AG09319 (cell line): ENCODE measurements at places on chromosomes 5 and 9.

DNA sequence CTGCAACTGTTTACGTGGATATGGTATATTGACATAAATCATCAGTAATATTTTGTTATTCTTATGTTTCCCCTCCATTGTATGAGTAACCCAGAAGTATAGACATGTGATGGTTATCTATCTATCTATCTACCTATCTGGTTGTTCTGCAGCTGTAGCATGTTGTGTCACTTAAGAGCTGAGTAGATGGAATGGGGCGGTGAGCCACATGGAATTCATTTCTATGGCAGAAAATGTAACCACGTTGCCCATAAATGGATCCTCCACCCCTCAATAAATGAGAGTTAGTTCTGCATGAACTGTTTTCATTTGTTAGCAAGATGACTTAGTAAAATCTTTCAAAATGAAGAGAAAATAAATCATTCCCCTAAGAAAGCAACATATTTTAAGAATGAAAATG, 553.2 kb downstream of the MAT2B start:
- DNase-seq, result no peak

- DNase-seq, result no peak
Measured at GRCh38 chr5:127590156-127590722, 58.6 kb upstream of the CTXN3 start.

- peak; percentile 50 for DNase-seq
Measured at GRCh38 chr5:142327111-142327842, 2.5 kb upstream of the SPRY4 start.

DNA sequence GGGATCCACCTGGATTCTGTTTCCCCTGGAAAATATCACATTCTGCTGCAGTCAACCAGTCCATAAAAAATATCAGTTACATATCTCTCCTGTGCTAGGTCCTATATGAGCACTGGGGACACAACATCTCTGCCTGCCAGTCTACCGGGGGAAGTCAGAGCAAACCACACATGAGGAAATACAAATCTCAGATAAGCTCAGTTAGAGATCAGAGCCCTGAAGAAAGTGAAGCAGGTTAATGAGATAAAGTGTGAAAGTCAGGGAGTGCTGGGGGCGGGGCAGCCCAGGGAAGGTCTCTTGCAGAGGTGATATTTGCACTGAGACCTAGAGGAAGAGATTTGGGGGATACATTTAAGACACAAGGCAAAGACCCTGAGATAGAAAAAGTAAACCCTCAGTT, 67.8 kb upstream of the SLC1A1 start:
- no peak for DNase-seq

DNA sequence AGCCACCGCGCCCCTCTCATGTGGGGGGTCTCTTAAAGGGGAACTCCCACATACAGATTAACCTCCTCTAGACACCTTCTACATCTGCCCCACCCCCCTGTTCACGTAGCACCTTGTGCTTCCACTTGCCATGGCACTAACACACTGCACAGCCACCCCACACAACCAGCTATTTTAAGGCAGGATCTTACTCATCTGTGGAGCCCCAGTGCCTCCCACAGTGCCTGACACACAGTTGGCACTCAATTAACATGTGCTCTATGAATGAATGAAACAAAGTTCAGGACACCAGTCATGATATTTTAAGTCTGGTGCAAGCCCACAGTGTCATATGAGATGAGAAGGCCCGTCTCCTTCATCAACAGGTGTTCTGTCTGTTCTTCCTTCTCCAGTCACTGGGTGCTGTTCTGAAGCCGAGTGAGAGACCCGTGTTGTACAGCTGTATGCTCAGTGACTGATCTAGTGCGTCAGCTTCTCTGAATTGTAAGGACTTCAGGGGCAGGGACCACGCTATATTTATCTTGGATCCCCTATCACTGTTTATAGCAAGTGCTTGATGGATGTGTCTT, 149.1 kb downstream of the TLE1 start:
- DNase-seq, result no peak

GRCh38 chr9:128120061-128120740, 7.3 kb downstream of the PTGES2 start:
- no peak for DNase-seq

DNA sequence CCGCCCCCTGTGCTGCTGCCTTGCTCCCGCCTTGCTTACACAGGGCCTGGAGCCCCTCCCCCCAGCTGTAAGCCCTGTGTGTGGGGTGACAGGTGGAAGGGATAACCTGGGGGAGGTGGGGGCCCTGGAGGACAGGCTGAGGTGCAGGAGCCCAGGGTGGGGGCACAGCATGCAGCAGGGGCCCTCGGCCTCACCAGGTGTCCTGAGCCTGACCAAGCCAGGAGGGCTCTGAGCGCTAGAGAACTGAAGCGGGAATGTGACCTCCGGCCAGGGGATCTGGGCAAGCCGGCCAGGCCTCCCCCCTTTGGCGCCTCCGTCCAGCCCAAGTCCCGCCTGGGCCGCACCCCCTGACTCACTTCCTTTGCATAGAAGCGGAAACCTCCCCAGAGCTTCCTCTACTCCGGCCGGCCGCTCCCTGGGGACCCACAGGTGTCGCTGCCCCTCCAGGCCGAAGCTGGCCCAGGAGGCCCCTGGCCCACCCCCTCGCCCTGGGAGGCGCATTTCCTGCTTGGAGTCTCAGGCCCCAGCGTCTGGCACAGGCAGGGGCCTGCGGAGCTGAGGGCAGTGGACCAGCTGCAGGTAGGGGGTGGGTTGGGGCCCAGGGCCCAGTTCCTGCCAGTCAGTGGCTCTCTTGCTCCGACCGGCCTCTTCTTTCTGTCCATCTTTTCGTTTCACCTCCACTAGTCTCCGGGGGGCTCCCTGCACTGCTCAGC, at the start of gene TOR4A:
TOR4A (plus strand) TSS at position 398 of the 713 bp plus-strand sequence. CDS start 964 bp downstream, outside the sequence.
- peak; percentile 43 for DNase-seq

DNA sequence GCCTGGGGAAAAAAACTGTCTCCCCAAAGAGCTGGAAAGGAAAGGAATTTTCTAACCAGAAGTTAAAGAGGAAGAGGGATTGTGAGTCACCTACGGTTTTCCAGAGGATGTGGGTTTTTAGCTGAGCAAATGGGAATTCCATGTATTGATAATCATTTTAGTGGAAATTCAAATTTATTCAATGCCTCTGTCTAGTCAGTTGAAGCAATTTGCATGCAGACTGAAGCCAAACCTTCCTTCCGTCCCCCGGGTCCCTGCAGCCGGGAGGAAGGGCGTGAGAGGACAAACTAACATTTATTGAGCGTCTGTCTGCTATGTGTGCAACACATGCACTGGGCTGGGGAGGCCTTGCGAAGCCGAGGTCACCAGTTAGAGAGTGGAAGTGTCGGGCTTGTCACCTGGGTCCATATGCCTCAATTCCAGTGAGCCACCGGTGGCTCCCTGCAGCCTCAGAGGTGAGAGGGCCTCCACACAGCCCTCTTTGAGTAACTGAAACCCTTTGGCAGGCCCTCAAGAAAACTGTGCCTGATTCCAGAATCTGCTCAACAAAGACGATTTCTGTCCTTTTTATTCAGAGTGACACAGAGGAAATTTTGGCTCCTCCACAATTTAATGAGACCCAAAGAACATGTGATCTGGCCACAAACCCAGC, 70.3 kb downstream of the COL27A1 start:
- DNase-seq, result no peak

DNA sequence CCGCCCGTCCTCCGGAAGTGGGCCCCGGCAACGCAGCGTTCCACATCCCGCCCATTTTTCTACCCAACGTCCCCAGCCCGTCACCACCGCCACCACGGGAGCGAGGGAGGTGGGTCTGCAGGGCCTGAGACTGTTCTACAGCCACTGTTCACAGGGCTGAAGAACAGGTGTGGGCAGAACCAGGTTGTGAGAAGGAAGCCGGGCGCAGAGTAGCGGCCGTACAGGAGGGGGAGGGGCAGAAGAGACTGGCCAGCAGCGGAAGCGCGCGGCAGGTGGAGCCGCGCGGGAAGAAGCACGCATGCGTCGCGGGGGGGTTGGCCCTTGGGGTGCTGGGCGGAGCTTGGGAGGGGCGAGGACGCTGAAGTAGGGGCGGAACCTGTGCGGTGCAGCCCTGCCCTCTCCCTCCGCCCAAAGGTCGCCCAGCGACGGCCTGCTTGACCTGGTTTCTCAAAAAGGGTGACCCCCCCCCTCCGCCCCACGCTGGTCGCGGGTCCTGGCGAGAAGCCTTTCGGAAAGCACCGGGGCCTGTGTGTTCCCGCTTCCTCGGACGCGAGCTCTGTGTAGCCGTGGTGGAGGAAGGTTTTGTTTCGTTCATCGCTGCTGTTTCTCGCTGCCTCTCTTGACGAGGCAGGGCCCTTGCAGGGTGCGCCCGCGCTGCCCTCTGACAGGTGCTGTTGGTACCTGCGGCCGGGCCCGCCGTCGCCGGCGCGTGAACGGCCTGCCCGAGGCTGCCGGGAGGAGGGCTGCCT, 7.8 kb upstream of the MGAT1 start:
- DNase-seq, result peak; percentile 86

DNA sequence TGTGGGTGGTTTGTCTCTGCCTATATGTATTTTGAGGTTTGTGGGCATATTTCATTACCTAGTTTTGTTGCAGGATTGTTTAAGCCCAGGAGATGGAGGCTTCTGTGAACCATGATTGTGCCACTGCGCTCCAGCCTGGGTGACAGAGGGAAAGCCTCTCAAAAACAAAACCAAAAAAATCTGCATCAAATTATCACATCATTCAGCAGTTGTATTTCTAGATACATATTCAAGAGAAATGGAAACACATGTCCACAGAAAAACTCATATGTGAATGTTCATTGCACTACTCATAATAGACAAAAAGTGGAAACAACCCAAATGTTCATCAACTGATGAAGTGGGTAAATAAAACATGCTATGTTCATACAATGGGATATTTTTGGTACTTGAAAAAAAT, 29.9 kb downstream of the HSPA4 start:
- DNase-seq, result peak; percentile 10

DNA sequence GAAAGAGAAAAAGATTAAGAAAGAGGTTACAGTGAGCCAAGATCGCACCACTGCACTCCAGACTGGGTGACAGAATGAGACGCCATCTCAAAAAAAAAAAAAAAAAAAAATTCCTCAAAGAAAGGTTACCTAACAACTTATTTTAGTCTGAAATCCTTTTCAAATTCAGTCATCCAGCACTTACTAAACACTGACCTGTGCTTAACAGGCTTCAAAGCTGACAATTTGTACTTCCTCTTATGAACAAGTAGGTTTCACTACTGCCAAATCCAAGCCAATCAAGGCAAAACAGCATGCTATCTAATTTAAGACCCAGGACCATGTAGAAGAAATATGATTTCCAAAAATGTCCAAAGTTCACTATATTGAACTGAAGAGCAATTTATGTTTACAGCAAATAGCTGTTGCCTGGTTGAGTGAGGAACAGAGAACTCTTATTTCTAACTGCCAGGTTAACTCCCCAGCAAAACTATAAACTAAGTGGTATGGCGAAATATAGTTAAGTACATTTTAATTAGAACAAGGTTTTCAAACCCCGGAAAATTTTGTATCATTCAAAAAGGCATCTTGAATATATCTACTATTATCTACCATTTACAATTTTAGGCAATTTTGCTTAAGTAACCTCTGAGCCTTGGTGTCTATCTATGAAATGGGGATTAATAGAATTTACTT, 13.4 kb downstream of the PWWP2A start:
- DNase-seq, result no peak

GRCh38 chr5:170533383-170533782, 29.6 kb downstream of the KCNIP1 start:
- DNase-seq, result no peak
